ENCODE measurements at places on chromosomes 7 and 10.

DNA sequence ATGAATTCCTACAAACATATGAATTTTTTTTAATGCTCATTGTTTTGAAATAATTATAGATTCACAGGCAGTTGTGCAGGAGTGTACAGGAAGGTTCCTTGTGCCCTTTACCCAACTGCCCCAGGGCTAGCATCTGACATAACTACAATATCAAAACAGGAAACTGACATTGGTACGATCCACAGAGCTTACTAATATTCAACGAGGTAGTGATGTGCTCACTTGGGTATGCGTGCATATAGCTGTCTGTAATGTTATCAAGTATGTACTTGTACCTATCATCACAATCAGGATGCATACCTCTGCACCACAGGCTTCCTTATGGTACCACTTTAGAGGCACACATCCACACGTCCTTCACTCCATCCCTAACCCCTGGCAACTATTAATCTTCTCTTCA is 68.3 kb downstream of the BMS1 start:
- no peak for DNase-seq

- DNase-seq: peak; percentile 90
Measured at GRCh38 chr7:130356121-130356875, 11.7 kb downstream of the CPA5 start.

GRCh38 chr10:93220296-93221170 is 146.8 kb downstream of the CYP26A1 start:
- DNase-seq: no peak

GRCh38 chr7:41574377-41574776 is 128.5 kb downstream of the INHBA start:
- no peak for DNase-seq

- no peak for DNase-seq
Measured at GRCh38 chr7:35366167-35367155, 112.6 kb upstream of the TBX20 start.

DNA sequence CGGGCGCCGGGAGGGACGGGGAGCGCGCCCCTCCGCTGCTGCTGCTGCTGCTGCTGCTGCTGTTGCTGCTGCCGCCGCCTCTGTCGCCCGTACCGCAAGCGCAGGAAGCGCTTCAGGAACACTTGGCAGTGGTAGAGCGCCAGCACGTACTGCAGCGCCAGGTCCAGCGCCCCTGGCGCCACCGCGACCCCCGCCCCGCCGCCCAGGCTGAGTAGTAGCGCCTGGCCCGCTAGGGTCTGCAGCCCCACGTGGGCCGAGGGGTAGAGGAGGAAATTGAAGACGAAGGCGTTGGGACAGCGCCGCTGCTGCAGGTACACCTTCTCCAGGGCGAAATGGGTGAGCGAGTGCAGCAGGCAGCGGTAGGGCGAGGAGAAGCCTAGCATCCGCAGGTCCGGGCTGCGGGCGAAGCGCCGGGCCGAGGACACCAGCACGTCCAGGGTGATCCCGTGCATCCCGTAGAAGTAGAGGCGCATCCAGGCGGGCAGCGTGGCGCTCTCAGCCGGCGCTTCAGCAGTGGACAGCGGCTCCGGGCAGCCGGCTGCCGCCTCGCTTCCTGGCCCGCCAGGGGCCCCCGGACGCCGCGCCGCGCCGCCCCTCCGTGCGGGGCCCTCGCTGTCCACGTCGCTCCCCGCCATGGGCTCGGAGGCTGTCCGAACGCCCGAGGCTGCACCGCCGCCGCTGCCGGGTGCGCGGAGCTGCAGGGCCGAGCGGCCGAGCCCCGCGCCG is at the start of gene TMEM229A:
TSS of gene TMEM229A (minus strand) at position 699 of the 726 bp plus-strand sequence. CDS start at position 635, 64 bp downstream.
- no peak for DNase-seq

DNA sequence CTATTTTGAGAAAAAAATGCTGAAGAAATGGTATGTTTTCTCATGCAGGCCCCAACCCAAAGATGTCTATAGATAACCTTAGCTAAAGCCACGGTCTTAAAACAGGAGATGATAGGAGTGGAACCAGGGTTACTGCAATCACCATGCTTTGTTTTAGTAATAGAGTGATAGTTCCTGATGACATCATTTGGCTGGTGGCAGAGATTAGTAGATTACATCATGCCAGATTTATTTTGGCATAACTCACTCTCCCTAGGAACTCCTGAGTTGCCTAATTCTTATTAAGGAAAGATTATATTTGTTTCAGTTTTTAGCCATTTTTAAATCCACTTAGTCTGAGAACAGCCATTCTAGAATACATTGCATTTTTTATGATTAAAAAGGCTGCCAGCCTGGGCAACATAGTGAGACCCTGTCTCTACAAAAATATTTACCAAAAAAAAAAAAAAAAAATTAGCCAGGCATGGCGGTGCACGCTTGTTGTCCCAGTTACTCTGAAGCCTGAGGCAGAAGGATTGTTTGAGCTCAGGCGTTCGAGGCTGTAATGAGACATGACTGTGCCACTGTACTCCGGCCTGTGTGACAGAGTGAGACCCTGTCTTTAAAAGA is 17.8 kb downstream of the ENO4 start:
- DNase-seq: no peak

- no peak for DNase-seq
Measured at GRCh38 chr7:96189129-96189820, 132.6 kb downstream of the SLC25A13 start.

DNA sequence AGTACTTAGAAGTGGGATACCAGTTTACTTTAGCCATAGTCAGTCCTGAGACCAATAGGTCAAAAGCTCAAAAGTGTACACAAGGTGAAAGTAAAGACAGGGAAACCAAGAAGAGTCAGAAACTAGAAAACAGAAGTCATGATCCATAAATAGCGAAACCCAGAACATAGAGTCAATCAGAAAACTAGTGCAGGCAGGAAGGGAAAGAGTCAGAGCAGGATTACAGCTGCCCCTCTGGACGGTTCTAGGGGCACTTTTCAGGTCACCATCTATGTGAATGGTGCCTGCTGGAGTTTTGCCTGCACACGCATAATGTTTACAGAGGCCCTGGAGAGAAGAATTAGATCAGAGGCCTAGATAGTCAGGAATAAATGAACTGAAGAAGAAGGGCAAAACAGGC is 22.4 kb upstream of the DMTF1 start:
- DNase-seq: no peak

DNA sequence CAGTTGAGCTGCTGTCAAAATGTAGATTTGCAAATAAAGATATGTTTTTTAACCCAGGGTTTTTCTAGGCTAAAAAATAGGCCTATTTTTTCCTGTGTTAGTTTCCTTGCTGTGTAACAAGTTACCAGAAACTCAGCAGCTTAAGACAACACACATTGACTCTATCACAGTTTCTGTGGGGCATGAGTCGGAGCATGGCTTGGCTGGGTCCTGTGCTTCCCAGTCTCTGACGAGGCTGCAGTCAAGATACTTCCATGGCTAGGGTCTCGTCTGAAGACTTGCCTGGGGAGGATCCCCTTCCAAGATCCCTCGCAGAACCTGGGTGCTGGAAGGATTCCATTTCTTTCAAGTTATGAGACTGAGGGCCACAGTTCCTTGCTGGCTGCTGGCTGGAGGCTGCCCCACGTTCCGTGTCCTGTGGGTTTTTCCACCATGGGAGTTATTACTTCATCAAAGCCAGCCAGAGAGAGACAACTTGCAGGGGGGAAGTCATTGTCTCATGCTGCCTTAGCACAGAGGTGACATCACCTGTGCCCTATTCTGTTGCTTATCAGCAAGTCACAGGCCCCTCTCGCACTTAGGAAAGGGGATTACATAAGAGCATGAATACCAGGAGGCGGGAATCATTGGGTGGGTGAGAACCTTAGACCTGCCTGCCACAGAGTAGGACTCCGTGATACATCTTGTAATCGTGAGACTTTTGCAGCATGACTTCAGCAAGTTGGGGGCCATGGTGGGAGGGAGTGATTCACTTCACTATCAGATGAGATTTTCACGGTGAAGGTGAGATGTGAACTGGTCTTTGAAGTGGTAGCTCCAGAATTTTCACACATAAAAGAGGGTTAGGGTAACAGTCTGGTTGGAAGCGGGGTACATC is 77.9 kb downstream of the CCNY start:
- DNase-seq: no peak

GRCh38 chr7:100490483-100491191 is 6.9 kb downstream of the NYAP1 start:
- DNase-seq: no peak

- no peak for DNase-seq
Measured at GRCh38 chr7:24597014-24597413, 23.8 kb downstream of the PALS2 start.

GRCh38 chr10:86310702-86311101 is 55.9 kb downstream of the GRID1 start:
- DNase-seq: peak; percentile 5

DNA sequence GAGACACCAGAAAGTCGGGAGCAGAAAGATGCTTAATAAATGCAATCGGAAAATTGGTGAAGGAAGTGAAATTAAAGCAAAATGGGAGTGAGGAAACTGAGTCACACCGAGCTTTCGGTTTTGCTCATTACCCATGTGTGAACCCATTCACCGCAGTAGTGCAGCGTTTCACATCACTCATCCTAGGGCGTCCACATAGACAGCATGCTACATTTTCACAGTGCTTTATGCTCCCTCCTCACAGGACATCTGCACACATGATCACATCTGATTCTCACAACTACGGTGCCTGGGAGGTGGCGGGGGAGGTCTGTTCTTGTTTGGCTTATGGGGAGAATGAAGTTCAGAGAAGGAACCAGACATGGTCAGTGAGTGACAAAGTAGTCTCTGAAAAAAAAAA is 36.6 kb upstream of the ATP6V0A4 start:
- DNase-seq: no peak

DNA sequence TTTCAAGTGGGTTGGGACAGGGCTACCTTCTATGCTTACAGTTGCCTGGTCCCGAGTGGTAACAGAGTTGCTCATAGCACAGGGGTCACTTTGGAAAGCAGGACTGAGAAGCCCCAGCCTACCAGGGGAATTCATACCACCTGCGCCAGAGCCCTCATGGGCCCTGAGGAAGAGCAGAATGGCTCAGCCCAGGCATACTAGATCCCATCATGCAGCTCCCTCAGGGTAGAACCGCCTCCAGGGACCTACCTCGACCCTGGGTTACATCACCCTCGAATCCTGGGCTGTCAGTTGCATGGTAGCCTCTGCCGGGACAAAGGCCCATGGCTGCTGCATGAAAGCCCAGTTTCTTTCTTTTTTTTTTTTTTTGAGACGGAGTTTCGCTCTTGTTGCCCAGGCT is 2.9 kb downstream of the CUEDC2 start:
- no peak for DNase-seq

DNA sequence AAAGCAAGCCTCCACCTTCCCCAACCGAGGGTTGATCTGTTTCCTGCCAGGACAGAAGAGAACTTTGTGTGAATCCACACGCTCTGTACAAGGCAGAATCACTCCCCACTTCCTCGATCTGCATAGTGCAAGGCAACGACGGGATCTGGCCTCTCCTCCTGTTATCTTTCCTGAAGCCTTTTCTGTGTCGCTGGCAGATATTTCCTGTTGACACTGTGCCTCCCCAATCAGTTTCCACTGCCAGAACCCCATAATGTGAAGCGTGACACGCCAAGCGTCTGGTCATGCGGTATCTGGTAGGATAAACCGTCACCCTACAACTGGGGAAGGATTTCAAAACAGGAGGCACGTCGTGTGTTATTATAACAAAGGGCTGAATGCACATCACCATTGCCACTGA is 57.2 kb downstream of the FAM171A1 start:
- no peak for DNase-seq

DNA sequence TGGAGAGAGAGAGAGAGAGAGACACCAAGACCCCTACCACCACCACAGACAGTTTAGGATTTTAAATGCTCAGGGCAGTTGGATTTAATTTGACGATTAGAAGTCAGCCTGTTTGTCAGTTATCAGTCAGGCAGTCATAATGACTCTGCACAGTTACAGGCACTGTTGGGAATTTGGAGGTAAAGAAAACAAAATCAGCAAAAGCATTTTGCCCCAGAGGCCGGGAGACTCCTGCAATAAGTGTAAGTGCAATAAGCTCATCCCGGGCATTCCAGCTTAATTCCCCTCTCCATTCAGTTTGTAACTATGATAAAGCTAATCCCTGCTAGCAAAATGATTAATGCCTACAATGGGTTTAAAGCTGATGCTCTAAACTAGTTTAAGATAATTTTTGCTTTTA is 13.5 kb downstream of the SEMA3C start:
- no peak for DNase-seq

- no peak for DNase-seq
Measured at GRCh38 chr10:79244841-79245504, 102.3 kb upstream of the PPIF start.

All from mesenteric fat pad (tissue), 1 donor.